ENCODE measurements at places on chromosomes 12 and 14. TPM values are rescaled to one million over a fixed set of nuclear protein-coding genes. Genes with fewer than 3 reads are reported as not detected.

RASSF9 gene
- 0.39 TPM for total RNA-seq

LAG3 gene
- 2.8 TPM for total RNA-seq

GRCh38 chr14:95183532-95184412 is 26.4 kb upstream of the DICER1 start:
- no peak overlapping the region for H3K27ac ChIP-seq
- H3K27me3 ChIP-seq = no peaks in the 10 kb centered on the region
- no peaks in the 10 kb centered on the region for H3K36me3 ChIP-seq
- H3K4me1 ChIP-seq = no peaks in the 10 kb centered on the region
- no peak overlapping the region for H3K4me3 ChIP-seq
- no peak for DNase-seq

GRCh38 chr14:99572173-99572999 is 31.6 kb downstream of the CCDC85C start:
- no peak overlapping the region for H3K27ac ChIP-seq
- DNase-seq = no peak
- H3K4me1 ChIP-seq = peaks cover 28% of the 10 kb centered on the region
- H3K27me3 ChIP-seq = no peaks in the 10 kb centered on the region

- DNase-seq = no peak
- no peaks in the 10 kb centered on the region for H3K36me3 ChIP-seq
- no peak overlapping the region for H3K27ac ChIP-seq
These were observed 105.3 kb downstream of the GRIP1 start for GRCh38 chr12:66573605-66574004.

DNA sequence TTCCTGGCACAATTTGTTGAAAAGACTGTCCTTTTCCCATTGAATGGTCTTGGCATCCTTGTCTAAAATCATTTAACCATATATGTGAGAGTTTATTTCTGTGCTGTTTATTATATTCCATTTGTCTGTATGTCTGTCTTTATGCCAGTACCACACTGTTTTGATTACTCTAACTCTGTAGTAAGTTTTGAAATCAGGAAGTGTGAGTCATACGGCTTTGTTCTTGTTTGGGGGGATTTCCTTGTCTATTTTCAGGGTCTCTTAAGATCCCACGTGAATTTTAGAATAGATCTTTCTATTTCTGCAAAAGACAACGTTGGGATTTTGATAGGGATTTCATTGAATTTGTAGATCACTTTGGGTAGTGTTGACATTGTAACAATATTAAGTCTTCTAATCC is 88.5 kb downstream of the MYRFL start:
- no peaks in the 10 kb centered on the region for H3K27me3 ChIP-seq
- H3K4me1 ChIP-seq = no peaks in the 10 kb centered on the region
- H3K4me3 ChIP-seq = no peak overlapping the region
- H3K36me3 ChIP-seq = no peaks in the 10 kb centered on the region

DNA sequence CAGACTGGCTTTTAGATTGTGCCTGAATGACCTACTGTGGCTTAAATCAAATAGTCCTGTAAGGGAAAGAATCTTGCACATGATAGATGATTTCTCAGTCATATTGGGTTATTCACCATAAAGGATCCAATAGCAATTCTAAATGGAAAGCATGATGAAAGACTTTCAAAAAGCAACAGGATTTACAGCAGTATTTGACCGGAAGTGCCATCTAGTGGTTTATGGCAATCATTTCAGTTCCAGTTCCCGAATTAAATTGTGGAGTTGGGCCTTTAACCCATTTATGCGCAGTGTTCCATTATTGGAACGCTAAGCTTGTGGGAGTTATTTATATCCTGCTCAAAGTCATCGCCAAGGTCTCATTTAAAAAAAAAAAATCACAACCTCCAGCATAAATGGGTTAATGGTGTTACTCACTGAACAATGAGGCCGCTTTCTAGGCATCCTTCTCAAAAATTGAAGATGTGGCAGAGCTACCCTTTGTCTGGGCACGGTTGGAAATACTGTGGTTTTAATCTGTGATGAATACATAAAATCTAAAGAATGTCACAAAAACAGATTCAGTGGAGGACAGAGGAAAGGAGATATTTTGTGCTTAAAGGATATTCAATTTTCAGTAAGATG is 60.8 kb upstream of the REP15 start:
- no peak overlapping the region for H3K27ac ChIP-seq
- no peaks in the 10 kb centered on the region for H3K36me3 ChIP-seq
- H3K4me1 ChIP-seq = no peaks in the 10 kb centered on the region
- no peak for DNase-seq
- no peaks in the 10 kb centered on the region for H3K27me3 ChIP-seq

- no peak overlapping the region for H3K27ac ChIP-seq
- no peak overlapping the region for H3K4me3 ChIP-seq
- H3K27me3 ChIP-seq = no peaks in the 10 kb centered on the region
These were observed 33.3 kb downstream of the DICER1 start for GRCh38 chr14:95123891-95124579.

DNA sequence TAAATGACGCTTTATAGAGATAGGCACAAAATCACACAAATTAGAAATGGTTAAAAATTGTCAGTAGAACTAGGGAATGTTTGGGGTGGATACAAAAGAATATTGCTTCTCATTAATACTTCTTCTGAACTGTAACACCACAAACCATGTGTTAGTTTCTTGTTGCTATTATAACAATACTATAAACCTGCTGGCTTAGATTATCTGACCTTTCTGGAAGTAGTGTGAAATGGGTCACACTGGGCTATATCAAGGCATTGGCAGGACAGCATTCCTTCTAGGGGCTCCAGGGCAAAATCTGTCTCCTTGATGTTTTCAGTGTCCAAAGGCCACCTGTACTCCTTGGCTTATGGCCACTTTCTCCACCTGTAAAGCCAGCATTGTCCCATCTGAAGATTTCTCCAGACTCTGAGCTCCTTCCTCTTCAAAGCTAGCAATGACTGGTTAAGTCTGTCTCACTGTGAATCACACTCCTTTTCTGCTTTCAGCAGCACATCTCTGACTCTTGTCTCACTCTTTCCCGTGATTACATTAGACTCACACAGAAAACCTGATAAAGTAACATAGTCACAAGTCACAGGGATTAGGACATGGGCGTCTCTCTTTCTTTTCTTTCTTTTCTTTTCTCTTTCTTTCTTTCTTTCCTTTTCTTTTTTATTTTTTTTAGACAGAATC is 86.3 kb downstream of the SLC15A4 start:
- no peak overlapping the region for H3K4me3 ChIP-seq
- DNase-seq = no peak
- H3K27me3 ChIP-seq = no peaks in the 10 kb centered on the region
- no peaks in the 10 kb centered on the region for H3K36me3 ChIP-seq
- no peaks in the 10 kb centered on the region for H3K4me1 ChIP-seq

DNA sequence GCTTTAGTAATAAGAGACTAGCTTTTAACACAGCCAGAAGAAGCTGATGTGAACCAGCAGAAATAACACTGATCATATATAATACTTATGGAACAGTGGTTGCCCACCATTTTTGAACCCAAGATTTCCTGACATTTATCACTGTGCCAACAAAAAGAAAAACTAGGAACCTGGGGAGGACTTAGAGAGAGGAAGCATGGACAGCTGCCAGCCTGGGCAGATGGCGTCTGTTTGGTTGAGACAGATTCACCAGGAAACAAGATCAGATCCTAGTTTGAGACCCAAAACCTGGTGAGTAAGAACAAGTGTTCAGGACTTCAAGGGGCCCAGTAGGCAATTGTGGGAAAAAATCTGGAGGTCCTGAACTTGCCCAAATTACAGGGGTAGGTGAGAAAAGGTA is 95.3 kb downstream of the BICD1 start:
- no peaks in the 10 kb centered on the region for H3K4me1 ChIP-seq
- no peak overlapping the region for H3K4me3 ChIP-seq
- H3K36me3 ChIP-seq = no peaks in the 10 kb centered on the region

DNA sequence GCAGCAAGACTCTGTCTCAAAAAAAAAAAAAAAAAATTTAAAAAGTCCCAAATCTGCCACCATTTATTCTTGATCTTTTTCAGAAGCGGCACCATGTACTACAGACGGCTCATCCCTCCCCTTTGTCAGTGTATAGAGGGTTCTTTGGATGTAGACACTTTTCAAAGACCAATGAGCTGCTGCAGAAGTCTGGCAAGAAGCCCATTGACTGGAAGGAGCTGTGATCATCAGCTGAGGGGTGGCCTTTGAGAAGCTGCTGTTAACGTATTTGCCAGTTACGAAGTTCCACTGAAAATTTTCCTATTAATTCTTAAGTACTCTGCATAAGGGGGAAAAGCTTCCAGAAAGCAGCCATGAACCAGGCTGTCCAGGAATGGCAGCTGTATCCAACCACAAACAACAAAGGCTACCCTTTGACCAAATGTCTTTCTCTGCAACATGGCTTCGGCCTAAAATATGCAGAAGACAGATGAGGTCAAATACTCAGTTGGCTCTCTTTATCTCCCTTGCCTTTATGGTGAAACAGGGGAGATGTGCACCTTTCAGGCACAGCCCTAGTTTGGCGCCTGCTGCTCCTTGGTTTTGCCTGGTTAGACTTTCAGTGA is 6.5 kb upstream of the ACACB start:
- H3K27ac ChIP-seq = no peak overlapping the region
- DNase-seq = no peak
- H3K4me3 ChIP-seq = no peak overlapping the region

DNA sequence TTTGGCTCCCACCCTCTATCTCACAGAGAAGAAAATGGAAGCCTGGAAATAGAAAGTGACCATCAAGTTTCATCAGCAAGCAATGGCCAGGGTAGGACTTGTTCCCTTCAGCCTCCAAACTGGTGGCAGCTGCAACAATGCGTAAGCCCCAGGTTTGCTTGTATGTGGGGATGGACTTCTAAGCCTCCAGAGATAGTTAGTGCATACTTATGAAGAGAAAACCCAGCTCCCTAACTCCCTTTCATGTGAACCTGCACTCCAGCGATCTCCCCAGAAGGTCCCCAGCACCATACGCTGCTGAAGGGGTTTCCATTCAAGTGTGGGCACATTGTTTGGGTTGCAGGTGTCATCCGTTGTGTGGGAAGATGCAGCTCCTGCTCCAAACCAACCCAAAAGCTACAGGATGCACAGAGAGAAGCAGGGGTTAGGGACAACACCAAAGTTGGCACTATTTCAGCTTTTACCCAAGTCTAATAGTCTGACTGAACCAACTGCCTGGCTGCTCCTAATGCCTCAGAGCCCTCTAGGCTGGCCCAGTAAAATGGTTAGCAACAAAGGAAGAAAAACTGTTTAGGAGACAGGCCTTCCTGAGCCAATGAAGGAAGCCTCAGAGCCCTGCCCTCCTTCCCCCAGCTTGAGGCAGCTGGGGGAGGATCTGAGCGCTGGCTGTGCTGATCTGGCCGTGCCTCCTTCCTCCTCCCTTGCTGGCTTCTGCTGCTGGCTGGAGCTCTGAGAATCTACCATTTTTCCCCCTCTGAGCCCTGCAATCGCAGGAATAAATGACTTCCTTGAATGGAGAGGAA is 12.3 kb downstream of the ZFP36L1 start:
- 0 out of 2 replicates have a peak, but pooled peaks cover 5% of the 10 kb centered on the region for H3K4me1 ChIP-seq
- H3K36me3 ChIP-seq = no peaks in the 10 kb centered on the region
- no peak for DNase-seq
- no peaks in the 10 kb centered on the region for H3K27me3 ChIP-seq
- H3K27ac ChIP-seq = no peak overlapping the region
- no peak overlapping the region for H3K4me3 ChIP-seq

Measured in H1 (cell line).